A549 treated with ZK216348 at 1 μM for 4 hours (cell line): ENCODE measurements at places on chromosomes 11 and 22. TPM values are rescaled to one million over a fixed set of nuclear protein-coding genes. Genes with fewer than 3 reads are reported as not detected.

Gene TIGD3
- 0.39 to 1.2 TPM (median 1.1 TPM) in 5 replicates for total RNA-seq

Gene TOMT
- not detected in 5 replicates for total RNA-seq

Gene IFTAP
- total RNA-seq = 13.4 to 30.8 TPM (median 15.4 TPM) in 5 replicates

Gene UBQLN3
- not detected in 5 replicates for total RNA-seq
